Suppressor macrophage treated with lipopolysaccharide for 1 hour (primary cell): ENCODE measurements at places on chromosomes 6 and 20.

DNA sequence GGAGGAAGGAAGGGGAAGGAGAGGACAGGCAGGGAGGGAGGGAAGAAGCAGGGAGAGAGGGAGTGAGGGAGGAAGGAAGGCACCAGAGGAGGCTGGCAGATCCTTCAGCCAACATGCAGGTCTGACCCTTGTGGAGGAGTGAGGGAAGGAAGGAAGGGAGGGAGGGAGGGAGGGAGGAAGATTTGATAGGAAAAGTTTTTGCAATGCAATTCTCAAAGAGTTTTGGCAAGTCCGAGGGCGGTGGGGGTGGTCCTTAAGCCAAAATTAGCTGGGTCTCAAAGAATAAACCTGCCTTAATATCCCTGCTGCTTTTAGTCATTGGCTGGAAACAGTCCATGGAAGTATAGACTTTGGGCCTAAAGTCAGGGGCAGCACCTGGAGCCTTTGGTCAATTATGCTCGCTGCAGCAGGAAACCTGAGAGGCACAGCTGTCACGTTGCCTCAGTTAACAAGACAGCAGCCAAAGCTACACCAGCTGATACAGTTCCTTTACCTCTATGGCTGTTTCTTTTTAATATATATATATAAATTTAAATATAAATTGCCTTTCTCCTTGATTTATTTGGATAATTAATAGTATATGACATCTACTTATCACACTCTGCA, 115.7 kb upstream of the RALGAPA2 start:
- DNase-seq, result no peak

- DNase-seq, result no peak
Observed at GRCh38 chr20:19416627-19417026, 204.2 kb downstream of the SLC24A3 start.

DNA sequence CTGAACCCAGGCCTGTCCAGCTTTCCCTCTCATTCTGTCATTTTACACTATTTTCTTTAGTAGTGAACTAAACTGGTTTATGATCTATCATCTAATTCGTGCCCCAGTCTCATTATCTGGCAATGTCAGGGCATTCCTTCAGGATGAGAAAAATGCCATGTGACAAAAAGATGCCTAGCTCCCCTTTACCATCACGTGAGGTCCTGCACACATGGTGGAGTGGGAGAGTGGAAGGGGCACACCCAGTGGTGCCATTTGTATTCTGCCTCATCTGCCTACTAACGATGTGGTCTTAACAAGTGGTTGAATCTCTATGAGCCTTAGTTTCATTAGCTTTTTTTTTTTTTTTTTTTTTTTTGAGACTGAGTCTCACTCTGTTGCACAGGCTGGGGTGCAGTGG, 41.2 kb downstream of the CDC5L start:
- no peak for DNase-seq

DNA sequence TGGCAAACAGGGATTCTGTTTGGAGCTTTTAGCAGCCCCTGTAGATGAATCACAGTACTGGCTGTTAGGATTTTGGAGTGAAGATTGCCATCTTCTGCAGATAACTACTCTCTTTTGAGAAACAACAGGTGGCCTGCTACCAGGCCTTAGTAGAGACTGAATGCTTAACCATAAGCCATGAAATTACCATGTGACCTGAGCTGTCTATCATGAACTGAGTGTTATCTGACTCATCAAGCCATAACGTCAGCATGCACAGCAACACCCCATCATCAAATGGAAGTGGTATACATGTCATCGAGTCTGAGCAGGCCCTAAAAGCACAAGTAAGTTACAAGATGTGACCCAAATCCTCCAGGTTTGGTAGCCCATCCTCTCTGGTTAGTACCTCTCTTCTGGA, 132.6 kb downstream of the GPR63 start:
- no peak for DNase-seq

- no peak for DNase-seq
Observed at GRCh38 chr6:69867639-69867976, 1.3 kb downstream of the COL19A1 start.

DNA sequence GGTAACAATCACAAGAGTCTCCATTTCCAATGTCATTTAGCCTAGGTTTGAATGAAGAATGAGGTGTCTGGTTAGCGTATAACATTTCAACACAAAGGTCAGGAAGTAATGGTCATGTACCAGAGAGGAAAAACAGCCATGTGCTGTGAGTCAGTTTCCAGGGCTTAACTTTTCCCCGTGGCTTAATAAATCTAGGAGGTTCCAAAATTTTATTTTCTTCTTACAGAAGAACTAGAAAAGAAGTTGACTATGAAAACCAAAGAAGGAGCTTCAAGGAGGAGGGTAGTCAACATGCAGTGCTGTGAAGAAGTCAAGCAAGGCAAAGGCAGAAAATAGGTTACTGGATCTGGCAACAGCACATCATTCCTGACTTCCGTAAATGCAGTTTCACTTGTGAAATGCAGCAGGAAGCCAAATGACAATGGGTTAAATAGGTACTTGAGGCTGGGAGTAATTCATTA, 8.4 kb upstream of the GABRR2 start:
- DNase-seq, result peak; percentile 49

- no peak for DNase-seq
Observed at GRCh38 chr20:35432430-35432735, 5.6 kb downstream of the GDF5 start.

GRCh38 chr6:85942844-85943243, 300.2 kb upstream of the SYNCRIP start:
- no peak for DNase-seq

DNA sequence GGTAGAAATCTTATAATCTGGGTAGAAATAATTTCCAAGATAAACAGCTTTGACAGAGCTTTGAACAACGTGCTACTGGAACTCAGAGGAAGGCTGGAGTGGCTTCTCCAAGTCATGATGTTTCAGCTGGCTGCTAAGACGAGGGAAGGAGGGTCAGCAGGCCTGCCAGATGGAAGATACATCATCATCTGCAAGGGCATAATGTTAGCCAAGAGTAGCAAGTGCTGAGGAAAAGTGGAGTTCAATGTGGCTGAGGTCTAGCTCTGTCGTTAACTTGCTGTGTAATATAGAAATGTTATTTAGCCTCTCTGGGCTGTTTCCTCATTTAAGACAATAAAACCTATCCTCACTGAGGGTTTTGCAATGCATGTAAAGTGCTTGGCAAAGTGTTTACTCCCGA, 35.1 kb downstream of the RGS17 start:
- DNase-seq, result no peak

DNA sequence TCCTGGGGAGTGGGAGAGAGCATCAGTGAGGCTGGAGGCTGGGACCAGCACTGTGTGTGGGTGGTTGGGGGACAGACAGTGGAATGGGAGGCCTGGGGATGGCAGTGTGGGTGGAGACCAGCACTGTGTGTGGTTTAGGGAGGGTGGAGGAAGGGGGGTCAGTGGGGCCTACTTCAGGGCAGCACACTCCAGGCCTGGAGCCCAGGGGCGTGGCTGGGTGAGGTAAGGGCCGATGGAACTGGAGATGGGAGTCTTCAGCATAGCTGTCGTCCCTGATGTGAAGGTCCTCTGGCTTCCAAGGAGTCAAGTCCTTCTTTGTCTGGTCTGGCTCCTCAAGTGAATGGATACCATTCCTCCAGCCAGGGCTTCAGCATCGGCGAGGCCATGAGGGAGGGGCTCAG, 18.6 kb downstream of the KCNK17 start:
- no peak for DNase-seq

DNA sequence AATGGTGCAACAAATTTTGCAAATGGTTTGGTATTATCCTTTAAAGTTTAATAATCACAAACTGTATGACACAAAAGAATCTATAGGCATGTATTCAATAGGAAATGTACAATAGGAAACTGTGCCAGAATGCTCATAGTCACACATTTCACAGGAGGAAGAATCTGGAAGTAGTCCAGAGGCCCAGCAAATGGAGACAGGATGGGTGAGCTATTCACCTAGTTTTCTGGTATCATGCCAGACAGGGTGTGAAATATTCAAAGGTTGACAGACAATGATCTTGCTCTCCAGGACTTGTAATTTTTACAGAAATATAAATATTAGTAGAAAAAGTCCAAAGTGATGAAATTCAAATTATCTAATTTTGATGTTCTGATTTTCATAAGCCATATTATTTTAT, 520.1 kb upstream of the IMPG1 start:
- DNase-seq, result no peak

DNA sequence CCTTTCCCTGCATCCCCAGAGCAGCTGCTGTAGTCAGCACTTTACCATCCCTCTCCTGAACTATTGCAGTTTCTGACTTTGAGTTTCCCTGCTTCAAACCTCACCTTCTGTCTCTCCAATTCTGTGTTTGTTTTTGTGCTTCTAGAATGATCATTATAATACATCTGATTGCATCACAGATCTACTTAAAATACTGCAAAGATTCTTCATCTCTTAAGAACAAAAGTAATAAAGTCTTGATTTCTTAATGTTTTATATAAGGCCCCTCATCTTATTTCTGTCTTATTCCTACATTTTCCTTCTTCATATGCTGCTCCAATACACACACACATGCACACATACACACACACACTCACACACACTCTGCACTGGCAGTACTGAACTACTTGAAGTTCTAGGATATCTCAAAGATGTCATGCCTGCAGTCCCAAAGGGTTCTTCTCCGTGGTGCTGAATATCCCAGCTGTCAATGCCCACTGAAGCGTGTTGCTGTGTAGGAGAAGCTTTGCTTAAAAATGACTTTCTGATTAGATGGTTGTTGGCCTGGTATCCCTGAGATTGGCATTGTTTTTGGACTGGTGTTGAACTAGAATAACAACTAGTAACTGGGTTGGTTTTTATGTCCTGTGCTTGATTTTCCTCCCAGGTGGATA, 97.2 kb downstream of the MAP3K4 start:
- no peak for DNase-seq

GRCh38 chr20:38125157-38126056, 39.7 kb downstream of the TGM2 start:
- no peak for DNase-seq
